ENCODE measurements at places on chromosomes 4 and X.
A peak's percentile ranks its signal among the peaks of the same experiment; 100 is the strongest.

- no peak for DNase-seq
Measured at GRCh38 chrX:2691543-2692220, 587 bp downstream of the CD99 start.

DNA sequence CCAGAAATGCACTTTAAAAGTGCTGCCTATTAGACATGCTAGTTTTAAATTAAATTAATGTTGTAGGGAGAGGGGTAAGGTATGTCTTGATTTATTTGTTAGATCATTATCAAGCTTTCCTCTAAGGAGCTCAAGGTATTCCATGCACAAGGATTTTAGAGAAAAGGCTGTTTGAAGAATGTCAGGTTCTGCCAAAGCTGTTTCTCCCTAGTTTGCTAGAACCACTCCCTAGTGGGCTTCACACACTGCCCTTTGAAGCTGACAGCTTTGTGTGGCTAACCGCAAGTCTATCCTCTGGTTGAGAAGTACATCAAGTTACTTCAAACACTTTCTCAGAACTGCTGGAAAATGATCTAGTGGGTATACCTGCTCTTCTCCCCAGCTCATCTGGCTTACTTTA lies 32.3 kb downstream of the RASL11B start:
- no peak for DNase-seq

DNA sequence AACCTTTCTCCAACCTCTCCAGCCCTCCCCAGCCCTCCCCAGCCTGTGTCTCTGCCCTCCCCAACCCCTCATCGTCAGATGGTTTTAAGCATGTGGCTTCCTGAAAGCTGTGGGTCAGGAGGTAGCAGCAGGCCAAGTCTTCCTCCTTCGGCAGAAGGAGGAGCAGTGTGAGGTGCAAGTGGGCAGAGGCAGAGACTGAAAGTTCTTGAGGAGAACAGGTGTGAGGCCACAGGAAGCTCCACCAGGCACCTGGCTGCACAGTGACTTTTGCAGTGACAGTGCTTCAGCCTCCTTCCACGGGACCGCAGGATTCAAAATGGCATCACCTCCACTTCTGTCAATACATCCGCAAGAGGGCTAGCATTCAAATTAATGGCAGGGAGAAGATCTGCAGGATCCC lies 203.9 kb upstream of the LEF1 start:
- DNase-seq, result peak; percentile 21

GRCh38 chrX:131288738-131289511 lies at the start of gene IGSF1:
Gene IGSF1, minus strand, starts transcription at chrX:131289306. Its CDS starts 2,632 bp downstream, at chrX:131286674.
- DNase-seq, result no peak

DNA sequence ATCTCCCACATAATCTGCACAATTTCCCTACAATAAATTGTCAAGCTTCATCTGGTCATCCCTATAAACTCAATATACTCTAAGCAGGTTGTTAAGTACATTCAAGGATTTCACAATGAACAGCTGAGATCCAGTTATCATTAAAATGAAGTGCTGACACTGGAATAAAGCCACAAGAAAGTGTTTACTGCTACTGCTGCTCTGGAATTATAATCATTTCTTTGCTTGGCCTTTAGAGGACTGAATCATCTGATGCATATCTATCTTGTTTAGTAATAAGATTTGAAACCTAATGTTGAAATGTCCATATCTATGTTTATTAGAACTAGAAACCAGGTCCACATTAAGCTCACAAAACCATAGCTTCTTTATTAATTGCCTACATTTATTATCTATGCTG lies 338.6 kb upstream of the ZFP42 start:
- no peak for DNase-seq

GRCh38 chrX:153649915-153650782 lies 3.1 kb downstream of the DUSP9 start:
- no peak for DNase-seq

GRCh38 chrX:96126182-96126581 lies 558.5 kb upstream of the DIAPH2 start:
- DNase-seq, result no peak

DNA sequence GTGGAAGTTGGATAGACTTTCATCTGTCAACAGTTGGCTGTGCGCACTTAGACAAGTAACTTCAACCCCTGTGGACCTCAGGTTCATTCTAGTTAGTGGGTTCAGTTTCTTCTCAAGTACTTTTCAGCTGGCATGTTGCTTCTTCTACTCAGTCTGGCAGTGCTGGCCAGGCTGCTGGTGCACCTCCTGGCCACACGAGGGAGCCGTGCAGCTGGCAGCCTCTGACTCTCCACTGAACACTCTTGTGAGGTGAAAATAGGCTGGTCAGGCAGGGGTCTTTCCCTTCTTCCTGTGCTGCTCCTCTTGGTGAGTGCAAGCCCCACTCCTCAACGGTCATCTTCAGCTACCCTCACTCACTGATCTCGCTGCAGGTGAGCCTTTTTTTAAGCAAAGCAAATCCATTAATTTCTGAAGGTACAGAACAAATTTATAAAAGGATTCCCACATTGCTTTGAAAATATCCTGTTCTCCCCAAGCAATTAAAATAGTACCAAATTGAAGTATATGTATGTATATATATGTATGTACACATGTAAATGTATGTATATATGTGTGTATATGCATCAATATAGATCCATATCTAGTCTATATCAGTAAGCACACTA lies 30.6 kb downstream of the LONRF3 start:
- DNase-seq, result peak; percentile 45

GRCh38 chrX:72253686-72254085 lies 14.9 kb upstream of the ERCC6L start:
- DNase-seq, result no peak

GRCh38 chr4:82748810-82749470 lies 49.7 kb downstream of the SCD5 start:
- no peak for DNase-seq

- DNase-seq, result no peak
Measured at GRCh38 chr4:149266301-149266700, 549.3 kb downstream of the IQCM start.

- no peak for DNase-seq
Measured at GRCh38 chrX:4844376-4844775, 1130.9 kb upstream of the PRKX start.

GRCh38 chrX:42602566-42602965 lies 175.4 kb downstream of the PPP1R2C start:
- no peak for DNase-seq

- DNase-seq, result peak; percentile 5
Measured at GRCh38 chr4:117334451-117335188, 249.2 kb upstream of the TRAM1L1 start.

DNA sequence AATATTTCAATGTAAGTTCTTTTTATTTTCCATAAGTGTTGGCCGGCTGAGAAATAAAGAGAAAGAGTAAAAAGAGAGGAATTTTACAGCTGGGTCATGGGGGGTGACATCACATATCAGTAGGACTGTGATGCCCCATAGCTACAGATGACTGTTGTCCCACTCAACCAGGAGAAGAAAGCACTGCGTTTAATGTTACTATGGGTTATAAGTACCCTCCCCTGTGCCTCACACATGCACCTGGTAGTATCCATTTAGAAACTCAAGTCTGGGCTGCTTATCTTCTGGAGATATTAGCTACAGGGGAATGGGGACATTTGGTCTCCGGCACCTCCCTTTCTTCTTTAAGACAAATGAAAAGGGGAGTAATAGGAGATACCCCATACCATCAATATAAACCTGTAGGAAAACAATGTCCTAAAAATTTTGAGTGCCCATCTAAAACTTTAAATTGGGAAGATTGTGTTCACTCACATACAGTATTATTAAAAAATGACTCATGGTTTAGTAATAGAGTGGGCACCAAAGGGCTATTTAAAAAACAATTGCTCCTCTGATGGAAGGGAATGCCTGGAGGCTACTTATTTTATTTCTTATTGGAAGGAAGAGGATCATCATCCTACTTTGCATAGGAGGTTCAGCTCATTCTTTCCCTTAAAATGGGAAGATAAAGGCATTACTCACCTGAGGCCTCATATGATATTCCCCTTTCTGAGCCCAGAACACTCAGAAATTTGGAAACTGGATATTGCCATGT lies 18.2 kb downstream of the UGT2B11 start:
- no peak for DNase-seq

DNA sequence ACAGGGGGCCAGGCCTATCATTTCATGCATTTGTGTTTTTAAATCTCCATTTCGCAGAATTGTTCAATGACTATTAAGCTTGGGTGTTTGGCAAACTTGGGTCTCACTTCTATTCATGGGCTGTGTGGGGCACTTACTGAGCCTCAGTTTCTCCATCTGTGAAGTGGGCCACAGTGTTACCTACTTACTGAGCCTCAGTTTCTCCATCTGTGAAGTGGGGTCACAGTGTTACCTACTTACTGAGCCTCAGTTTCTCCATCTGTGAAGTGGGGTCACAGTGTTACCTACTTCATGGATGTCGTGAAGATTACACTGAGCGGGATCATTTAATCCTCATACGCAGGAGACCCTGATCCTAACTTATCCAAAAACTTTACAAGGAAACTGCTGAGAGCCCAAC lies 115.1 kb upstream of the STX18 start:
- DNase-seq, result no peak

- DNase-seq, result no peak
Measured at GRCh38 chrX:8297766-8298165, 126.7 kb upstream of the VCX2 start.

DNA sequence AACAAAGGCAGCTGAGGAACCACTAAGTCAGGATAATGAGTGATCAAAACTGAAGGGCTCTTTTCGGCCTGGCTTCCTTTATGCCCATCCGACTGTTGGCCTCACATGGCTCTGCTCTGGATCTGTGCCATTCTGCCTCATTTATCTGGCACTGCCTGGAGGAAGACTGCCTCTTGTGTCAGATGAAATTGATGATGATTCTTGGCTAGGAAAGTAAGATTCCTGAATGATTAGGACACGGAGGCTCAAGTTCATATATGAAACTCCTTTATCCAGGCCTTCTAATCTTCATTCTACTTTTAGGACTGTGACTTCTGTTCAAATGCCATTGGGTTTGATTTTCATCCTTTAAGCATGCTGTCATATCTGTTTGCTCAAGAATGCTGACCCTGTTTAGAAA lies 475.4 kb upstream of the RPS6KA3 start:
- no peak for DNase-seq

DNA sequence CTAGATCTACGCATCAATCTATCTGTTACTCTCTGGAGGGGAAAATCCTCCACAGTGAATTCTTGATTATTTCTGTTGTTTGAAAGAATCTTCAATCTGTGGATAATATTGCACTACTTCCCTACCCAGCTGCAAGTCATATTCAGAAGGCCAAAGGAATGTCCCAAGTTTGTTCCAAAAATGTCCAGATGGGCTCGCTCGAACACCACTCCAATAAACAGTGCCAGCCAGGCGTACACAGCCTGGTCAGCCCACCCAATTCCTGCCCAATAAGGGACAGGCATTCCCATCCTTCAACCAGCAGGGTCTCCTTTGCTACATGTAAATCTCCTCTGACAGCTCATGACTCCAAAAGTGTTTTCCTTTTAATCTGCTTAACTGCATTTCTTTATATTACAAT lies 80.7 kb upstream of the GPM6B start:
- DNase-seq, result no peak

GRCh38 chrX:65755786-65756185 lies 88.3 kb downstream of the MSN start:
- DNase-seq, result no peak

DNA sequence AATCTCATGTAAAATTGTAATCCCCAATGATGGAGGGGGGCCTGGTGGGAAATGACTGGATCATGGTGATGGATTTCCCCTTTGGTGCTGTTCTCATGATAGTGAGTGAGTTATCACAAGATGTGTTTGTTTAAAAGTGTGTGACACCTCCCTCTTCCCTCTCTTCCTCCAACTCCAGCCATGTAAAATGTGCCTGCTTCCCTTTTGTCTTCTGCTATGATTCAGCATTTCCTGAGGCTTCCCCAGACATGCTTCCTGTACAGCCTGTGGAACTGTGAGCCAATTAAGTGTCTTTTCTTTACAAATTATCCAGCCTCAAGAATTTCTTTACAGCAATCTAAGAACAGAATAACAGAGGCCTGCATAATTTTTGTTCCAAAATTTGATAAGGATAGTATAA lies 85.2 kb downstream of the ANAPC10 start:
- peak; percentile 8 for DNase-seq

- DNase-seq, result no peak
Measured at GRCh38 chrX:106615041-106615440, 3.3 kb downstream of the RADX start.

DNA sequence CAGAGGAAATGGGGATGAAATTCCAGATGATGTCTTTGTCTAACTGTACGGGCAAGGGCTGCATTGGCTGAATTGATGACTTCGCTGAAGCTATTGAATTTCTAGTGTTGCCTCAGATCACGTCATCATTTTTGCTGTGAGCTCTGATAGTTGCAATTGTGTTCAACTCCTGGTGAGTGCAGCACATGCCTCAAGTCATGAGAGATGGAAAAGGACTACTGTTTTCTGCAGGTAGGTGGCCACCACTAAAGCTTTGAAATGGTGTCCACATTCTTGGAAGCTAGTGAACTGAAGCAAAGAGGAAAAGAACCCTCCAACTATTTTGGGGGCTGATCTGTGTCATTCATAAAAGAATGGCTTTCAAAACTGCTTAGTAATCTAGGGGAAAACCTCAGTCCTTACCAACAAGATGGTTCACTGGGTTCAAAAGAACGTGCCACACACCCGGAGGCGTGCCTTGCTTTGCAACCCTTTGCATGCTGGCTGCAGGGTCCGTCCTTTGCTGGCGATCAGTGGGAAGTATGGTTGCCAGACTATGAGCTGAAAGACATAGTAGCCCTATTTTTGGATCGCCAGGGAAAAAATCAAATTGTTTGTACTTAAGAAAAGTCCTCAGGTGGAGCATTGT lies 88.1 kb upstream of the STOX2 start:
- no peak for DNase-seq

DNA sequence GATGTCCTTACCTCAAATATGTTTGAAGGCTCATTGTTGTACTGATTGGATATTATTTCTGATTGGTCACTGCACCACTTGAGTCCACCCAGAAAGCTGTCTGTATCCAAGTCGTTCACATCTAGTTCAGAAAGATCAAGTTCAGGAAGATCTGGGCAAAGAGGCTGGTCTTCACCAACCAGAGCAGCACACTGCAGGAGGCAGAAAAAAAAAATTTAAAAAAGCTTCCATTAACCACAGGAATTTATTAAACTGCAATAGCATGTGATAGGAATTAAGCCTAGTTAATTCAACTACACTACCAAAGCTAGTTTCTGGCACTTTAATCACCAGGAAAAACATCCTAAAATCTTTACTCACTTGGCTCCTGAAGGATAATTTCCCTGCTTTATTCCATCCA lies 5.1 kb downstream of the PPARGC1A start:
- no peak for DNase-seq

DNA sequence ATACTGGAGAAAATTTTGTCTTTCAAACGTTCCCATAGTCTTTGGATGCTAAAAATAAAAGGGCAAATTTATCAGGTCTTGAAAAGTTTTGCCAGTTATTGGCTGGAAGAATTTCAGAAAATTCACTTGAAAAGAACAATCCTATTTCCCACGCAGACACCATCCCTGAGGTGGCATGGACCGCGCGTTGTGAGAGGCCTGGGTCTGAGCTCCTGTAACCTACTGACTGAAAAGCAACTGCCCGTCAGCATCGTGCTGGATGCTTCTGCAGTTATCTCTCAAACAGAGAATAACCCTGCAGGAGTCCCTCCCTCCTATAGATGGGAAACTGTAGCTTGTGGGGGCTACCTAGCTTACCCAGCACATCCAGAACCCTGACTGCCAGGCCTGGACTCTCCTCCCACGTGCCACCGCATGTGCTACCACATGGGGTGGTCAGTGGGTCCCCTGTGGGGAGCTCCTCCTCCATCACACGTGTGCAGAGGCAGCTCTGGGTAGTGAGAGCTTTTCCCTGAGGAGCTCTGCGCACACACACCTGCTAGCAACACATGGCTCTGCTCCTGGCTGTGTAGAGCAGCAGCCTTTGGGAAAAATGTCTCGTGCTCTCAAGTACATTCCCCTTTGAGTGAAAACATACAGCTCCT lies 36.1 kb downstream of the NSG1 start:
- DNase-seq, result no peak

Data from GM12865 (cell line).